ENCODE measurements at places on chromosomes 12 and 14.

DNA sequence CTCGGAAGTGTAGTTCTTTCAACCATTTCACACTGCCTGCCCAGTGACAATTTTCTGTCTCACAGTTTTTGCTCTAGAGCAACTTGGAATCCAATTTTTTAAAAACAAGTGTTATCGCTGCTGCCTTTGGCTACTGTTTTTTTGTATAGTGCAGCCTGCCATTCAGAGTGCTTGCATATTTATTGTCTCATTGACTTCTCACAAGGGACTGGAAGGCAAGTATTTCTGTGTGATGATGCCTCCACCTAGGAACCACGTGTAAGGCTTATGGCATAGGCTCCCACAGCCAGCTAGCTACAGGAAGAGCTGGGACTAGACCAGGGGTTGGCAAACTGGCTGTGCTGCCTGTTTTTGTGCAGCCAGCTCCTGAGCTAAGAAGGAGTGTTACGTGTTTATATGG lies 903 bp downstream of the PARPBP start:
- DNase-seq, result no peak

GRCh38 chr14:28867571-28867970 lies 101.0 kb downstream of the FOXG1 start:
- DNase-seq, result no peak

GRCh38 chr12:6167327-6168280 lies 32.6 kb upstream of the CD9 start:
- peak; percentile 16 for DNase-seq

DNA sequence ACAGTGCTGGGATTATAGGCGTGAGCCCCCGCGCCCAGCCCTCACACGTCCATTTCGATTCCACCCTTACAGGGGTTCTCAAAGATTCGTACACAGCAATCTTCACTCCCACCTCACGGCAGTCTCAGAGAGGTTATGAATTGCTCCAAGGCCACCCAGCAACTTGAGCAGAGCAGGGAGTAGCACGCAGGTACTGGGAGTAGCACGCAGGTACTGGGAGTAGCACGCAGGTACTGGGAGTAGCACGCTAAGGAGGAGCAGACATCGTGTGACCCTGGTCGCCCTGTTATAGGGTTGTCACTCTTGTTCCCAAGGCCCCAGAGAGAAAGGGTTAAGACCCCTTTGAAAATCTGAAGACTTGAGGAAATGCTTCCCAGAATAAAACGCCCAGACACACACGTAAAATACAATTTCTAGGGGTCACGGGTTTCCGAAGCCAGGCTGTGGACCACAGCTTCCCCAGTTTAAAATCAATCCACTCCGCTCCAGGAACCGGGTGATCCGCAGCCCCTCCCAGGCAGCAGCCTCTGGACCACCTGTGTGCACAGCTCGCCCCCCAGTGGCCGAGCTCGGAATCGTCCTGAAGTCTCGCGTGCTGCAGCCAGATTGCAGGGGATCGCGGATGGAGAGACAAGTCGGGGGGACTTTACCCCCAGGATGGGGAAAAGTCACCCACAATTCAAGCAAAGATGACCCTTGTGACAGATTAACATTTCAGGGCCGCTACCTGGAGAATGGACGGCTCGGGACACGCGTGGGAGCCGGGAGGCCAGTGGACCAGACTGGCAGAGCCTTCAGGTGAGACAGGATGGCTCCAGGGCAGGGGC lies 92.0 kb downstream of the SCARB1 start:
- peak; percentile 76 for DNase-seq

- DNase-seq, result no peak
Observed at GRCh38 chr12:100666588-100666987, 93.1 kb downstream of the GAS2L3 start.

DNA sequence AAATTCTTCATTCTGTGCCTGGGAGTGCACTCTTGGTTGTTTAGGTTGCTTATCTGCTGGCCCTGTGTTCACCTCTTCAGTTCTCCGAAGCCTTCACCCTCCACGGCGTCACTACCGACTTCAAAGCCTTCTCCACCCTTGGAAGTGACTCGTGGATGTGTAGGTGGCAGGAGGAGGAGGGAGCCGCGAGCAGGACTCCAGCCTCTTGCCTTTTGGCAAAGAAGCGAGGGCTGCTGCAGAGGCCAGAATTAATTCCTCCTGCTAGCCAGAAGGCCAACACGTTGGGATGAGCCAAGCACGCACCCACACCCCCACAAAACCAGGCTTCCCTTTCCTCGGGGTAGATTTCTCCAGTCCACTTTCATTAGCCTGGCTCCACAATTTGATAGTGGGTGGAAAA lies 86.5 kb downstream of the TBX5 start:
- DNase-seq, result no peak

DNA sequence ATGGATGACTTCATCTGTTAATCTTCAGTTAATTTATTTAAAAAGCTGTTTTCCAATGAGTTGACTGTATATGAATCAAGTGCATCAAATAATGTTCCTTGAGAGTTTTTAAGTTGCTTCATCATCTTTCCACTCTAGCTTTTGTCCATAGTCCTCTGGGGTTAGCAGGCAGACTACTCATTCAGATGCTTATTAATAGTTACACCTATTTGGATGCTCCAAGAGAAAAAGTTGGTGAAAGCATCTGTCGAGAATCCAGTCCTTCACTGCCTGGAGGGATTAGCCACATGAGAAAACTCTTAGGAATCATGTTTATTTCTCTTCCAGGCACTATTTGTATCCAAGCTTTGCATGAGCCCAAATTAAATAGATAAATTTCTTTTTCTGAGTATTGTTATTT lies 70.2 kb downstream of the DACT1 start:
- no peak for DNase-seq

DNA sequence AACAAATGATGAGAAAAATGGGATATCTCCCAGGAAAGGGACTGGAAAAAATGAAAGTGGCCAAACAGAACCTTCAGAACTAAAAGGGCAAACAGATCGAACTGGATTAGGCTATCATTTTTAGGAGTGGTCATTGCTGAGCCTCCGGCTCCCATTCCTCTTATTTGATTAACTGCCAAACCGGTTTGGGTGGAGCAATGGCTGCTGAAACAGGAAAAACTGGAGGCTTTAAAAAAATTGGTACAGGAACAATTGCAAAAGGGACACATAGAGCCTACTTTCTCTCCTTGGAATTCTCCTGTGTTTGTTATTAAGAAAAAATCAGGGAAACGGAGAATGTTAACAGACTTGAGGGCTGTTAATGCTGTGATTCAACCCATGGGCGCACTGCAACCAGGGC lies 49.7 kb downstream of the TNFAIP2 start:
- DNase-seq, result no peak

GRCh38 chr12:64070454-64070853 lies 151.6 kb downstream of the KICS2 start:
- DNase-seq, result no peak

DNA sequence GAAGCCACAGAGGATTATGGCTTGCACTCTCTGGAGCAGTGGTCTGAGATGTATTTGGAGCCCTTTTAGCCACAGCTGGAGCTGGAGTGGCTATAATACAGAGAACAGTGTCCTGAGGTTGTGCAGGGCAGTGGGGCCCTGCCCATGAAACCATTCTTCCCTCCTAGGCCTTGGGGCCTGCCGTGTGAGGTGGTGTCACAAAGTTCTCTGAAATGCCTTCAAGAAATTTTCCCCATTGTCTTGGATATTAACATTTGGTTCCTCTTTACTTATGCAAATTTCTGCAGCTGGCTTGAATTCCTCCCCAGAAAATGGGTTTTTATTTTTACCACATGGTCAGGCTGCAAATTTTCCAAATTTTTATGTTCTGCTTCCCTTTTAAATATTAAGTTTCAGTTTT lies 79.3 kb downstream of the UNC79 start:
- DNase-seq, result no peak

GRCh38 chr14:36493761-36494160 lies 26.3 kb downstream of the NKX2-1 start:
- DNase-seq, result no peak

DNA sequence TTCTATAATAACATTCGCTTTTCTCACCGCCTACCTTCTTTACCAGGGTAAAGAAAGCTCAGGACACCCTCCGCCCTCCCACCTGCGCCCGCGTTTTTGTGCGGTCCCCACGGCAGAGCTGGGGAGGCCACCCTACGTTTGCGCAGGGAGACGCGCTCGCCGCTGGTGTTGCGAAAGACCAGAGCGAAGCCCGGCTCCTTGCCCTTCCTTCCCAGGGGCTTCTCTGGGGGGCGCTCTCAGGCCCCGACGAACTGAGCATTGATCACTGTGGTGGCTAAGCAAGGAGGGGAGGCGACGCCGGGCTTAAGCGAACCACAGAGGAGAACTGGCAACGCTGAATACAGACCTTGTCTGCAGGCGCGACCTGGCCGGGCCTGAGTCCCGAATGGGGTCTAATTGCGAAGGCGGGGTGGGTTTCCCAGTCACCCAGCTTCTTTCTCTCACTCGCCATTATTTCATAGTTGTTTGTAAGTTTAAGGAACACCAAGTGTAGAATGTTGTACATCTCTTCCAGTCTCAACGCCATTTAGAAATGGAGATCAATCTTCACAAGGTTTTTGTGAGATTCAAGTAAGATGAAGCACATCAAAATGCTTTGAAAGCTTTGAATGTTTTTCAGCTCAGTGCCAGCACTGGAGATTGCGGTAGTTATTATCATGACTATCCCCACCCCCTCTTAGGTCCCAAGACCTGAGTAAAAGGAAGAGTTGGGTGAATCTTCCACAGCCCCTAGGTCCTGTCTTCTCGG lies 1.7 kb upstream of the NKX2-1 start:
- DNase-seq, result no peak

DNA sequence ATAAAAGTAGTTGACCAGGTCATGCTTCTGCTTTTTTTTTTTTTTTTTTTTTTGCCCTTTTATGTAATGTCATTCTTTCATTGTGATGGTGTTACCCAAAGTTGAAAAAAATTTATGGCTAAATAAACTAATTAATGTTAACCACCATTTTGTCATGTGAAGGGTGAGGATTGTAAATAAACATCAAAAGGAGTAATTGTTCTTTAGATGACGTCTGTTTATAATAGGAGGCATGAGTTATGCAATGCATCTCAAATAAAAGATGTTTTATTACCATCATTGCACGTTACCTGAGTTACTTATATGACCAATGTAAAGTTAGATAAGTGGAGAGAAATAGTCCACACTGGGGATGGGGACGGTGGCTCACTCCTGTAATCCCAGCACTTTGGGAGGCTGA lies 349.9 kb upstream of the PDE3A start:
- no peak for DNase-seq

- no peak for DNase-seq
Observed at GRCh38 chr12:60168441-60168840, 572.6 kb downstream of the SLC16A7 start.

DNA sequence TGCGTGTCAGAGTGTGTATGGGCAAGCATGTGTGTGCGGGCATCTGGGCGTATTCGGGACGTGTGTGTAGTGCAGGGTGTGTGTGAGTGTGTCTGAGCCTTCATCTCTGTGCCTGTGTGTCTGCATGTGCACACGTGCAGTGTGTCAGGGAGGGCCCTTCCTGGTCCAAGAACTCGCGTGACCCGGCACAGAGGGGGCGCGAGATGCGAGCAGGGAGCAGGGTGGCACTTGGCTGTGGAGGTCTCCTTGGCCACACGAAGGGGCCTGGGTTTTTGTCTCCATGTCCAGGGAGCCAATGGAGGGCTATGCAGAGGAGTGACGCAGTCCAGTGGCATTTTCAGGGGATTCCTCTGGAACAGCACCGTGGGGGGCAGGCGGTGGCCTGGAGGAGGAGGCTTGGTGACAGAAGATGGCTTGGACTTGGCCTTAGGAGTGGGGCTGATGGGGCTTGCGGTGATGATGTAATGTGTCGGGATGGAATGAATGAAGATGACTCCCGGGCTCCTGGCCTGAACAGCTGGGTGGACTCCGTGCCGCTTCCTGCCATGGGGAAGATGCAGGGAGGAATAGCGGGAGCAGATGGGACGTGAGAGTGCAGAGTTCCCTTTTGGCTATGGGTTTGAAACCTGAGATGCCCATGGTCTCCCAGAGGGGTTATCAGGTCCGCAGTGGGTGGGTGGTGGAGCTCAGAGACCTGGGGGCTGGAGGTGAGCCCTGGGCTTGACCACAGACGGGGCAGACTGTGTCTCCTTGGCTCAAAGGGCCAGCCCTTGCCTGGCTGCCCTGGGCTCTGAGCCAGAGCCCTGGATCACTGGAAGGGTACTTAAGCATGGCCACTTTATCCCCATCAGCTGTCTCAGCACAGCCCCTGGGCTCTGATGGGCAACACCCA lies 208.3 kb downstream of the PHETA1 start:
- DNase-seq, result no peak

DNA sequence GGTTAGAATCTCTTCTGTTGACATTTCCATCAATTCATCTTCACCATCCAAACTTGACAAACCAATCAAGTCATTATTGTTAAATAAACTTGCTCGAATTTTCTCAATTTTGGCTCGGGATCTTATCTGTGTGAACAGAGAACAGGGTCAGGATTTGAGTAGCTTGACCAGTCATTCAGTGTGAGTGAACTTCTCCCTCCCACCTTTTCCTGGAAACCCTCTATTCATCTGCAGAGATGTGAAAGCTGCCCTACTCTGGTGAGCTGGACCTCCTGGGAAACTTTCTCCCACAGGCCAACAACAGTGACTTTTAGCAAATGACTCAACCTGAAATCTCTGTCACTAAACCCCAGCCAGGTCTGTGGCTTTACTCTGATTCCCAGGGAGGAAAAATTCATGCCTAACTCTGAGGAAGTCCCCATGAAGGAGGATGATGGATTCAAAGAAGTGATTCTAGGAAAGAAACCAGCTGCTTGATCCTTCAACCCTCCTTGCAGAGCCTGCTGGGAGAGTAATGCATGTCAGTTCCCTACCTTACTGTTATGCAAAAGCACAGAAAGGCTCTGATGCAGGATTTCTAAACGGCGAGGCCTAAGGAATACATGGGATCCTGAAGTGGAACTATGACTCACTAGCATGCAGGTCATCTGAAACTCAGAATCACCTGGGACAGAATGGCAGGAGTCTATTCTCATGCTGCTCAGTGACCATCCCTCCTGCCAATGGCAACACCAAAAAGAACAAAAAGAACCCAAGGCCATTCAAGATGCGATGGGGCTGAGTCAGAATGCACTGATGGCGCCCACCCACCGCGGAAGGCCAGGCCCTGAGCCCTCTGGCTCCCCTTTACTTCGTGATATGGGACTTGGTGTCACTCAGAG lies 58.0 kb downstream of the TRAFD1 start:
- no peak for DNase-seq

GRCh38 chr14:88879022-88879421 lies 54.6 kb downstream of the TTC8 start:
- no peak for DNase-seq

DNA sequence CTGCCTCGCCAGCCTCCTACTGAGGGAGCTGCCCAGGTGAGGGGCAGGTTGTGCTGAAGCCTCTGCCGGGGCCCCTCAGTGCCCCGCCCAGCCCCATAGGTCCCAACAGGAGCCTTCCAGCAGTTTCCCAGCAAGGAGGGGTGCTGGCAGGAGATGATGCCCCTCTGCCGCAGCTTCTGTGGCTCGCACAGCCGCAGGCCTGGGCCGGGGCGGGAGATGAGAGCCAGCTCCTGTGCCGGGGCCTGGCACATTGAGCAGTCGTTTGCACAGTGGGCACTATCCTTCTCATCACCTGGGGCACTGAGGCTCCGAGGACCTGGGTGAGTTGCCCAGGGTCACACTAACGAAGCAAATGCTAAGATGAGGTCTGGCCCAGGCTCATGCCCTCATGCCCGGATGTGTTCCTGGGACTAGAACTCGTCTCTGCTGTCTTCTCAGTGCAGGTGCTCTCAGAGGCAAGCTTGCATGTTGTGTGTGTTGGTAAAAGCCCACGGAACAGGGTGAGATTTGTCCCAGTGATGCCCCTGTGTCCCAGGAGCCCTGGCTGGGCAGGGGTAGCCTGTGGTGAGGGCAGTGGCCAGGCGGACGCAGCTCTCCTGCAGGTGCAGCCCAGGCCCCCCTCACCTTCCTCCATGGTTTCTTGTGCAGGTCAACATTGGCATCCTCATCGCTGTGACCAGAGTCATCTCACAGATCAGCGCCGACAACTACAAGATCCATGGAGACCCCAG lies 177.5 kb downstream of the ADGRD1 start:
- DNase-seq, result no peak
